ENCODE measurements at places on chromosomes 2 and 18. TPM values are rescaled to one million over a fixed set of nuclear protein-coding genes. Genes with fewer than 3 reads are reported as not detected.

GPR45 gene
- not detected for total RNA-seq

VRK2 gene
- total RNA-seq = 15.2 TPM

GPBAR1 gene
- 0.39 TPM for total RNA-seq

DNA sequence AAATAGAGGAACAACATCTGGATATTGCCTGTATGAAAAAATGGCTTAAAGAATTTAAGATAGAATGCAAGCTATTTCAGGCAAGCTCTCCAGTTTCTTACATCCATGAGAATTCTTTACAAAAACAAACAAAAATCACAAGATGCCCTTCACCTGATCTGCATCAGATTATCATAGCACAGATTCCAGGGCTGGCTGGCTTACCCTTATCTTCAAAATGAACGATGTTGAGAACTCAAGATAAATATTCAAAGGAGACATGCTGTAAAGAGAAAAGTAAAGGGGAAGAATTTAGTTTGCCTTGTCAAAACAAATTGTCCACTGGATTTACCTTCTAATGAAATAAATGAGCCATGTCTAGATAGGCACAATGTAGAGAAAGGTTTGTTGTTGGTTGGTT, 18.7 kb upstream of the SLC40A1 start:
- no peak for DNase-seq

- no peak for DNase-seq
Observed at GRCh38 chr2:44389895-44390294, 28.1 kb downstream of the CAMKMT start.

- DNase-seq = no peak
Observed at GRCh38 chr18:68854786-68855391, 57.0 kb downstream of the CCDC102B start.

DNA sequence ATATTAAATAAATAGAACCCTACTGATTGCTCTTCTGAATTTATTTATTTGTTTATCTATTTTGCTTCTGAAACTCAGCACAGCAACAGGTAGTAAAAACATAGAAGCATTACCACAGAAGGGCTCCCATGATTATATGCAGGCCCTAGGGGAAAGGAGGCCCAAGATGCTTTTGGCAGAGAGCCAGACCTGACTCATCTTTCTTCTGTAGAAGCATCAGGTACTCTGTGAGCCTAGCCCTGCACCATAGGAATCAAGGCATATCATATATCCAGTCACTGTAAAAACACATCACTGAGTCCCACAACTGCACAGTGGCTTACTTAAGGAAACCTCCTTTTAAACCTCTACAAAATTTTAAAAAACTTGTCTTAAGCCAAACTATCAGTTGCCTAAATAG, 1.8 kb downstream of the SCN9A start:
- no peak for DNase-seq

GRCh38 chr2:158723921-158724802, 71.0 kb upstream of the DAPL1 start:
- no peak for DNase-seq

- no peak for DNase-seq
Observed at GRCh38 chr2:112680666-112681101, 34.9 kb downstream of the SLC20A1 start.

- DNase-seq = no peak
Observed at GRCh38 chr2:98866033-98866432, 70.0 kb downstream of the CRACDL start.

DNA sequence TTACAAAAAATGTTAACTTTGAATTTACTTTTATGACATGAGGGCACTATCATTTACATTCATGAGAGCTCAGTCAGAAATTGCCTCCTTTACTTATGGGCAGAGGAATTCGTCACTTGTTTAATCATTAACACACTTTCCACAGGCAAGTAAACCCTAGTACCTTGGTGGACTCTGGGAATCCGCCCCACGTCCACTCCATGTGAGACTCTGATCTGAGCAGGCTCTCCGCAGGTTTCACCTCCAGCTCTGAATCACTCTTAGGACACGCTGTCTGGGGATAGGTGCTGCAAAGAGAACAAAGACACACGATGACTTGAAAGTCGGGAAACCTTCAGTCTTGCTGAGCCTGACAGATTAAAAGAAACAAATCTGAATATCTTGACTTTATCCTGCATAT, 73.6 kb downstream of the LPIN2 start:
- DNase-seq = no peak

GRCh38 chr2:96359310-96359709, 23.7 kb downstream of the NCAPH start:
- no peak for DNase-seq

DNA sequence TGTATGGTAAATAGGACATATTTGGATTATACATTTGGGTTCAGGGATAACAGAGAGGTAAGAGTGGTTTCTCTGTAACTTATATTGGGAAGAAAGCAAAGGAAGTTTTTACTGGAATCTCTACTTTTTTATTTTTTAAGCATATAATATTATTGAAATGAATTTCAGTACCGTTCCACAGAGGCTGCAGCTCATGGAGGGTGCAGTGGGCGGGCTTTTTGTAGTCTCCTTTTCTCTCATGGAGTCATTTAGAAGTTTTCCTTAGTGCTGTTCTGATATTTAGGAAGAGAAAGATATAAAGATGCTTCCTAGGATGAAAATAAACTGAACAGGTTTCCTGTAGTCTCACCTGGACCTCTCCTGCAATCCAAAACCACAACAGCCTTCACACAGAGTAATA, 1153.3 kb upstream of the TMEFF2 start:
- no peak for DNase-seq

- no peak for DNase-seq
Observed at GRCh38 chr2:203982276-203982675, 45.7 kb downstream of the ICOS start.
